Thymus (tissue), 14 donors: ENCODE measurements at places on chromosomes 7 and 10. TPM values are rescaled to one million over a fixed set of nuclear protein-coding genes. Genes with fewer than 3 reads are reported as not detected.

Gene MALSU1
- 42.3 TPM for total RNA-seq

Gene HOGA1
- total RNA-seq, result 0.19 TPM

Gene NKX1-2
- total RNA-seq, result 0.05 TPM

Gene SPDYE2
- 0.05 TPM for total RNA-seq

Gene SFRP5
- total RNA-seq, result 2.4 TPM

Gene KCND2
- total RNA-seq, result 0.19 TPM

Gene SDK1
- 3.2 TPM for total RNA-seq

DNA sequence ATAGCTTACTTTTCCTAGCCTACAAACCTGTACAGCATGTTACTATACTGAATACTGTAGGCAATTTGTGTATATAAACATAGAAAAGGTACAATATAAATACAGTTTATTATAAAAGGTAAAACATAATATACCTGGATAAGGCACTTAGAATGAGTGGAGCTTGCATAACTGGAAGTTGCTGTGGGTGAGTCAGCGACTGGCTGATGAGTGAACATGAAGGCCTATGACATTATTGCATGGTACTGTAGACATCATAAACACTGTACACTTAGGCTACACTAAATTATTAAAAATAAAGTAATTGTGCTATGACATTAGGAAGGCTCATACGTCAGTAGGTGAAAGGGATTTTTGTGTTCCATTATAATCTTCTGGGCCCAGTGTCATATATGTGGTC, 228.8 kb downstream of the HDAC9 start:
- DNase-seq, result no peak

- no peak for DNase-seq
Observed at GRCh38 chr7:159017741-159018140, 126.9 kb downstream of the VIPR2 start.

DNA sequence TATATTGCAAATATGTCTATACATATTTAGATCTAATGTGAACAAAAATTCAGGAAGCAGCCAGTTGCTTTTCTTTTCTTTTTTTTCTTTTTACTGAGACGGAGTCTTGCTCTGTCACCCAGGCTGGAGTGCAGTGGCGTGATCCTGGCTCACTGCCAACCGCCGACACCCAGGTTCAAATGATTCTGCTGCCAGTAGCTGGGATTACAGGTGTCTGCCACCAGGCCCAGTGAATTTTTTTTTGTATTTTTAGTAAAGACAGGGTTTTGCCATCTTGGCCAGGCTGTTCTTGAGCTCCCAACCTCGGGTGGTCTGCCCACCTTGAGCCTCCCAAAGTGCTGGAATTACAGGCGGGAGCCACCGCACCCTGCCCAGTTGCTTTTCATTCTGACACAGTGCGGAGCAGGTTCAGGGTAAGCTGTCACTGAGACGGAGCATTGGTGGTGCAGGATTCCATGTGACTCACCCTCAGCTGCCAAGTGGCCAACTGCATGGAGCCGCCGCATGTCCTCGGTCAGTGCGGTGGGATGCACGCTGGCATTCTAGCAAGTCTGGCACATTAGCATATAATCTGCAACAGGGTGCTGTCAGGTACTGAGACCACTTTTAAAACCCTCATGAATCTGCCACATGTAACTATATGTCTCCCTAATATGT, 362.7 kb downstream of the DNAJB6 start:
- no peak for DNase-seq

GRCh38 chr10:7766241-7766640, 21.6 kb downstream of the KIN start:
- DNase-seq, result no peak

DNA sequence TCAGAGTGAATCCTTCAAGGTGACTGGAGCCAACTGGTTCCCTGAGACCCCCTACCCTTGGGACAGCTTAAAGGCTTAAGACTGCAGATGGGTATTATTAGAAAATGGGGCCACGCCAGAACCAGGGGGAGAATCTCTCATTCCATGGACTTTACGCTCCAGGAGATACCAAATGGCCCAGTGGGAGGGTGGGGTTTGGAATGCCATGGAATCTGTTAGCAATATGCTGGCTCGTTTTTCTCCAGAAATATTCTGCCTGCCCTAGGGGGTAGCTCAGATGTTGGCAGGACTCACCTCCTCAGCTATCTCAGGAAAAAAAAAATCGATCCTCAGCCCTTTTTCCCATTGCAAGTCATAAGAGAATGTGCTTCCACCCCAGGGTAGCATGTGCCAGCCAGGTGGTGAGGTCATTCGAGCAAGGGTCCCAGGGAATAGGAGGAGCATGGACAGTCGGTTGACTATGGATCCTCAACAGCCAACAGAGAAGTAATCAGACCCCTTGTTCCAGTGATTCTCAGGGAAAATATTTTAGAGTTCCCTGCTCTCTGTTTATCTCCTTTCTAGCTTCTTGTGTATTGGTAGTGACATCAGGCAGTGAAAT, 22.9 kb downstream of the SVIL start:
- DNase-seq, result no peak

- no peak for DNase-seq
Observed at GRCh38 chr7:36100226-36100625, 52.8 kb upstream of the EEPD1 start.

DNA sequence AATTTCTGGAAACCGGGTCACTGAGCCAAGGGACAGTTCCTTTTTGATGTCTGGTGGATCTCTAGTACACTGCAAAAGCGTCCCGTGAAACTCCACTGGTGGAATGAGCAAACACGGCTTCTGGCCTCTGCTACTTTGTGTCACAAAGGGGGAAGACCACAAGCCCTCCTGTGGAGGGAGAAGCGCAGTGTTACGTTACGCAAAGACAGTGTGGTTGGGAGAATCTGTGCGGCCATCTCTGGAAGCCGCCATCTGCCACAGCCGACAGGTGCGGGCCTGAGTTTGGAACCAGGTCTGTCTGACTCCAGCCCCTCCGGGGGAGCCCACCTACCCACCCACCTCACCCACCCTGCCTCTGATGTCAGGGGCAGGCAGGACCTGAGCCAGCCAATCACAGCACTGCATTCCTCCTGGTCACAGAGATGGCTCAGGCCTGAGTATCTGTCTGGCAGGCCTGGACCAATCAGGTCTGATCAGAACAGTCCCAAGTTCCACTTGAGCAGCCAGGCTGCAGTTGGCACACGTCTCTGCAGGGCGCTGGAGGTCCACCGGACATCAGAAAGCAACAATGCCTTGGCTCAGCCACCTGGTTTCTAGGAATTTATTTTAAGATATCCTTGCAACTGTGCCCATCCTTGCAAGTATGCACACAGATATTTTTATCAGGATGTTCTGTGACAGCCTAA, 3.0 kb upstream of the CYP2W1 start:
- DNase-seq, result no peak

GRCh38 chr7:95929710-95930280, 157.4 kb downstream of the DYNC1I1 start:
- DNase-seq, result no peak

DNA sequence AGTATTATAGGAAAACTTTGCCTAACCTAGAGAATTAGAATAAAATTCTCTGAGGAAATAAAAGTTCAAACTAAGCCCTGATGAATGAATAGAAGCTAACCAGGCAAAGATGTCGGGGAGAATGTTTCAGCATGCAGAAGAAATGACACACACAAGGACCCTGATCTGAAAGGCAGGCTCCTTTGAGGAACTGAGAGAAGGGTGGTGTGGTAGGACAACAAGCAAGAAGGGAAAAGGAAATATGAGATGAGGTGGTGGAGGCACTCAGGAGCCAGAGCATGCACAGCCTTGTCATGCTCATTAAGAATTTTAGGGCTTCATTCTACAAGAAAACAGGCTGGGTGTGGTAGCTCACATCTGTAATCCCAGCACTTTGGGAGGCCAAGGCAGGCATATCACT, 90.6 kb downstream of the ARHGAP12 start:
- DNase-seq, result no peak

GRCh38 chr7:12834782-12835181, 147.3 kb downstream of the ARL4A start:
- DNase-seq, result no peak

DNA sequence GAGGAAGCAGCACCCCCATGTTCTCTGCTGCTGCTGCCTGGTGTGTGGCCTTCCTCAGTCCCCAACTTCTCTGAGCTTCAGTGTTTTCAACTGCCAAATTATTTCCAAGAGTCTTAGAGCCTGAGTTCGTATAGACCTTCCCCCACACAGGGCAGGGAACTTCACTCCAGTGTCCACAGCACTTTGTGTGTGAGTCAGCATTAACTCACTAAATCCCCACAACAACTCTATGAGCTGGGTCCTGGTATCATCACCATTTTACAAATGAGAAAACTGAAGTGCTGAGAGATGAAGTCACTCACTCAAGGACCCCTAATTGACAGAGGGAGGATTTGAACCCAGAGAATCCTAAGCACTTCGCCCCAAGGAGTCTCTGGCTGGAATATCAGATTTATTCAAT, 48.3 kb downstream of the ADCYAP1R1 start:
- no peak for DNase-seq
